ENCODE measurements at places on chromosomes 2 and 18.
A peak's percentile ranks its signal among the peaks of the same experiment; 100 is the strongest.

GRCh38 chr18:9714266-9715087 is 6.4 kb downstream of the RAB31 start:
- DNase-seq: no peak

- no peak for DNase-seq
These were observed 19.6 kb upstream of the GREB1 start for GRCh38 chr2:11514081-11514730.

DNA sequence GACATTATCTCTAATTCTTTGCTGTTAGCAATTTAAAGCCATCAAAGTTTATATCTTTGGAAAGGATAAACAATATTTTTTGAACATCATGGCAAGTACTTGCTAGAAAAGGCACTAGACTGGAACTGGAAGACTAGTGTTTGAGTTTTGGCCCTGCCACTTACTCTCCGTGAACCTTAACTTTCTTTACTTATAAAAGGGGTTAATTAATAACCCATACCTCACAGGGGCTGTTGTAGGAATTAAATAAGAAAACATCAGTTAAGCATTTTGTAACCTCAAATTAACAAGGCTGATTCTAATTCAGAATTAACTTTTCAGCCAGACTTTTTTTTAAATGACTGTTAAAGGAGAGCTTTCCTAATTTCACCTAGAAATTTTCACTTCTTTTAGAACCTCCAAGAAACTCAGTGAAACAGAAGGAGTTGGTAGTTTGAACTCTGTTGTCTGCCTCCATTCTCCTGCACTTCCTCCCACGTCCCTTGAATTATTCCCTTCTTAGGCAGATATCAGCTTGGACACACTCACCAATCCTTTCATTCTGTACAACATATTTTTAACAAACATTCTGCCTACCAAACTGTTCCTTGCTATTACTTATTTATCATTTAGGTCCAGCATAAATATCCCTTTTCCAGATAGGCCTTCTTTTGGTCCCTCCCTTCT is 79.5 kb downstream of the COX7A2L start:
- DNase-seq: no peak

DNA sequence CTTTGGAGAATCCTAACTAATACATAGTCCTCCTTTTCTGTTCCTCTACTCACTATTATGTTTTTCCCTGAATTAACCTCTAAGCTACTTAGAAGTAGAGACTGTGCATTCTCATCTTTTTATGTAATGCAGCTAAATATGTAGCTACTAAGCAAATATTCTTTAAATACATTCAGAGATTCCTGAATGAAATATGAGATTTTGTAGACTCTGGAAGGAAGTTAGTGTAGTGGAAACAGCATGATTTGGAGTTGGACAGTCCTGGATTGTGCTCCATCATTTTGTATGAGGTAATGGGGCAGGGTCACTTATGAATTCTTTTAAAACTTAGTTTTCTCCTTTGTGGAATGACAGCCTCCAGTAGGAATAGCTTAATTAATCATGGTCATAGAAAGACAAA is 24.7 kb upstream of the NT5C1B start:
- DNase-seq: no peak

DNA sequence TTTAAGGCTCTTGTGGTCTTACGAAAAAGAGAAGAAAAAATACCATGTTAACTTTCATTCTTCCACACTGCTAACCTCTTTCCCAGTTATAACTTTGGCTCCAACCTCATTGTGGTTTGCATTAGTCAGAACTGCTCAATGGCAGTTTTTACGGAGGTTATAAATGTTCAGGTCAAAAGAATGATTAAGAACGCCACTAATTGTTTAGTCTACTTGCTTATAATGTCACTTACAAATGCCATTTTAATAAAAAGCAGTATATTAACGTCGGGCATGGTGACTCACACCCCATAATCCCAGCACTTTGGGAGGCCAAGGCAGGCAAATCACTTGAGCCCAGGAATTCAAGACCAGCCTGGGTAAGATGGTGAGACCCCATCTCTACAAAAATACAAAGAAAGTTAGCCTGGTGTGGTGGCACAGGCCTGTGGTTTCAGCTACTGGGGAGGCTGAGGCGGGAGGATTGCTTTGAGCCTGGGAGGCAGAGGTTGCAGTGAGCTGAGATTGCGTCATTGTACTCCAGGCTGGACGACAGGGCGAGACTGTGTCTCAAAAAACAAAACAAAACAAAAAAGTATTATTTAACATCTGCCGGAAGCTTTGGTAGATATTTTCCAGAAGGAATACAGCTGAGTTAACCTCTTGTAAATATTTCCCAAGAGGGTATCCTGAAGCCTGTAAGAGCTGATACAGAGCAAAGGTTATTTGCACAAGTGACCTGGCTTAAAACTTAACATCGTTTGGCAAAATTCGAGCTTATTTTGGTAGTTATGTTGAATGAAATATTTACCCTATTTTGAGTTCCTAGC is 5.1 kb downstream of the AGPS start:
- no peak for DNase-seq

DNA sequence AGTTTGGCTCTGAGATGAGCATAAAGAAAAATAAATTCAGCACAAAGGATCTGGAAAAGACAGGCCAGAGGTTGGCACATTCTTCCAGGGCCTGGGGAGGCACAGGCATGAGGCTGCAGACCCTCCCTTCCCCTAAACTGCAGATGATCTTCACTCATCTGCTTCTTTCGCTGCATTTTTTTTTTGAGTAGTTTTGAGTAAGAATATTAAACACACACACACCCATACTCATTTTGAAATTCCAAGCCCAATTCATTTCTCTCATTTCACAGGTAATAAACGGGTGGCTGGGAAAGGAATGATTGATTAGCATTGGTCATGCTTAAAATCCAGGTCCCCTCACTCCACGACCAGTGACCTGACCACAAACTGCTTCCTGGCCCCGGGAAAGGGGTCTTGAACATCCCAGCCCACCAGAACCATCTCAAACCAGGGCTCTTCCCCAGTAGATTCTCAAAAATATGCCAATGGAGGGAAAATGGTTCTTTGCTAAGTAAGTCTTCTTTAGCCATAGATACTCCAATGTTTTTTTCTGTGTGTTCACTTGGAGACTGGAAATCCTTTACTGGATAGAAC is 219.6 kb downstream of the ANAPC1 start:
- DNase-seq: no peak

GRCh38 chr2:9276901-9277451 is 70.4 kb downstream of the ASAP2 start:
- DNase-seq: no peak

DNA sequence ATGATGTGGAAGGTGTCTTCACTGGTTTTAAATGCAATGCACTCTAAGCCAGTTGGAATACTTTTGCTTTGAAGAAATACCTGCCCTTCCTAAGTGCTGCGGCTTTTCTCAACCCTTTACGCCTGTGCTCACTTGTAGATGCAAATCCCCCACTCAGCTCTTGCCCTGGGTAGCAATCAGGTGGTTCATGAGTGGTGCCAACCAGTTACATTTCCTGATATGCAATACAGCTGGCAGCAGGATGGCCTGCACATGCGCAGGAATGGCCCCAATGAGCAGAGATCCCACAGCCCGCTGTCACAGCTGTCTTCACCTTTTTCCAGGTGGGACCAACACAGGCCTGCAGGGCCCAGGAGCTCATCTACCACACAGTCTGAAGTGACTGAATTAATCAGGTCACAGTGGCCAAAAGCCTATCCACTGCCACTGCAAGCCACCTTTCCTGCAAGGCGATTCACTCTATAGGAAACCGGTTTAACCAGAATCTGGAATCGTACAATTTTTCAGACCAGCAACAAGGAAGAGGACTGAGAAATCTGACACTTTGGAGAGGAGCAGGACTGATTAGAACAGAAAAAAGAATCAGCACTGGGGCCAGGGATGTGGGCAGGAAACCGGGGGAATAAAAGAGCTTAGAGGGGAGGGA is 247.8 kb downstream of the MYT1L start:
- DNase-seq: no peak

DNA sequence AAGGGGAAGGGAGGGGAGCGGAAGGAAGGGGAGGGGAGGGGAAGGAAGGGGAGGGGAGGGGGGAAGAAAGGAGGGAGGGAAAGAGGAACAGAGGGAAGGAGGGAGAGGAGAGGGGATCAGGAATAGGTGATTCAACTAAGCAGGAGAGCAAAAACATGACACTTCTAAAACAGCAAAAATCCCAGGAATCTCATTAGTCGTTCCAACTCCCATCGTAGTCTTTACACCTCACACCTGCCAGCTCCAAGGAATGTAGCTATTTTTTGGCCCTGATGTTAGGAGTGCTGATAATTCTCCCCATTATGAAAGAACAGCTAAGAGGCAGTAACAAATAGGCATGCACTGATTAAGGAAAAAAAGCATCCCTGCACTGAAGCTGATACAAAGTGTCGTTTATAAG is 709.9 kb upstream of the PKDCC start:
- no peak for DNase-seq

DNA sequence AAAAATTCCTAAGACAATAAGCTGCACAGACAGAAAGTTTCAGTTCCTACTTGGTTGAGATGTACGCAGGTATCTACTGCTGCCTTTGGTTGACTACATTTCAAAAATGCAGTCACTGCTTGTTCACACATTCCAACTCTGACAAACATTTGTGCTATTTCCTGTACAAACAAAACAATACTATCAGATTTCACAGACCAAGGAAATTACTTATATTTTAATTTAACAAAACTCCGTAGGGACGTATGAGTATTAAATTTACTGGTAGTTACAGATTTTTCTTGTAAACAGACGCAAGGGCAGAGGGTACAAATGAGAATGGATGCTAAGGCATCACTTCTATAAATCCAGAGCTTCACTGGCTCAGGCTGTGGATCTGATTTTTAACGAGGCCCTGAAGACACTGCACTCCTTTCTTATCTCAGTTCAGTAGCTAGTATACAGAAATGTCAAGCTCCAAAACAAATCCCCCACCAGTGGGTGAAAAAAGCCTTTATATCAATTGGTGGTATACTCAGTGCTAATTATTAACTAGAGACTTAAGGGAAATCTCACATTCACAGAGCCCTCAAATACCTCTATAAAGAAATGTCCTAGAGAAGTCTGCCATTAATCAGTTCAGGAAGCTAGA is 31.7 kb upstream of the TTC32 start:
- no peak for DNase-seq

DNA sequence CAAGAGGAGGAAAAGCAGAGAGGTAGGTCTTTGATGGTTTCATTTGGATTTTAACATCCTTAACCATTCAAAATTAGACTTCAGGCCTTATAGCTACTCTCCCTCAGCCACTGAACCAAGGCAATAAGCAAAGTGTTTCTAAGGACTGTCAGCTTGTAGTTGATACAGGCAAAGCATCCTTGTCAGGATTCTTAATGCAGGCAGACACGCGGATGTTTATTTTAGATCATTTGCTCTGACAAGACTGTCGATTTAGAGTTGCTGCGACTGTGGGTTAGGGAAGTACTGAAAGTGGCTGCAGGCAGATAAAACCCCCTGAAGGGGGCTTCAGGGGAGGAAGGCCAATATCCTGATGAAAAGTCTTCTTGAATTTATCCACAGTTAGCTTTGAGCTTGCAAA is 46.6 kb downstream of the CDH20 start:
- DNase-seq: no peak

DNA sequence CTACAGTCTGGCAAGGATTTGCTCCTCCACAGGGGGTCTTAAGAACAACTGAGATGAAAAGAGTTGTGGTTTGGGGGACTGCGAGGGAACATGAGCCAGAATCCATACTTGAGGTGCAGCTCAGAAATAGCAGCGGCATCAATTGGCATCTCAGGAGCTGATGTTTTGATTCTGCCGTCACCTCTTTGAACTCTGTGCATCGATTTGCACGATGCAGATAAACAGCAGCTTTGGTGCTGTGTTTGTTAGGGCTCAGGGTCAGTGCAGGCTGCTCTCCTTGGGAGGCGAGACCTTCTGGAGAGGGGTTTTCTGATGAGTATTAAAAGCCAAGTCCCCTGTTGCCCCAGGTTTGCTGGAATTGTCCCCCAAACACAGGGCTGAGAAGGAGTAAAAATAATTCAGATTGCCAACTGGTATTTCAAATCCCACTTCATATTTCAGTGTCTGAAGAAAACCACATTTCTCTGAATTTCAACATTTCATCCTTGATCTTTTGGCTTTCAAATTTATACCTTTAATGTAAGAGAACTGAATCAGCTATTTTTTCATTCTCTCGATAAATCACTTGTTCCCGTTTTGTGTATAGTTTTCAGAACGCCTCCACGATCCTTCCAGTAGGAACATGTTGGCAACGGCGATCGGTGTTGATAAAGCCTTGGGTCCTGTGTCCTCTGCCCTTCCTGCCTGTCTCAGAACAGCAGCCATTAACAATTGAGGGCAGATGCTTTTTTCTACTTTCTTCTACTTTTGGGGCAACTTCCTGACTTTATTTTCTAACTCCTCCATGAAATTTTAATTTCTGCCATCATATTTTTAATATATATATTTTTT is 65.0 kb downstream of the RAB31 start:
- DNase-seq: no peak

GRCh38 chr2:97997784-97998392 is 2.1 kb upstream of the TMEM131 start:
- no peak for DNase-seq

- DNase-seq: no peak
These were observed 595.5 kb upstream of the ID2 start for GRCh38 chr2:8086357-8086756.

- no peak for DNase-seq
These were observed 174.2 kb downstream of the MIB1 start for GRCh38 chr18:21914739-21915319.

GRCh38 chr18:56330366-56331110 is 307.9 kb downstream of the TXNL1 start:
- no peak for DNase-seq

DNA sequence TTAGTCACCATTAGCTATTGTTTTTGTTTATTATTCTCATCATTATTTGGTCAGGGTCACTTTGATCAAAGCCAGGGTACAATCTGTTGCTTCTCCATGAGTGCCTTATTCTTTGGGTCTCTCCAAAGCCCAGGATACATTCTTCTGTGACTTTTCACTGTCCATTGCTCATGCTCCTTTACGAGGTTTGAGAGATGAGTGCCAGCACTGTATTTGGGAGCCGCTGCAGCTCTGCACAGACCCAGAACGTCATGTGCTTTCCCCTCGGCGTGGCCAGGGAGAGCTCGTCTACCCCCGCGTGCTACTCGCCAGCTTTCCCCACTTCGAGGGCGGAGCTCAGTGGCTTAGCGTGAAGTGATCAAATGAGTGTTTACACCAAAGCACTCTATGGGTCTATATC is 123.7 kb downstream of the COL6A3 start:
- no peak for DNase-seq

GRCh38 chr2:55239656-55240222 is 7.3 kb downstream of the RPS27A start:
- no peak for DNase-seq

GRCh38 chr2:6913415-6914157 is 3.6 kb upstream of the RNF144A start:
- no peak for DNase-seq

GRCh38 chr2:171592036-171592555 is 69.8 kb downstream of the CYBRD1 start:
- no peak for DNase-seq

GRCh38 chr2:168751104-168751740 is 51.2 kb upstream of the NOSTRIN start:
- peak; percentile 9 for DNase-seq

Measured in T-helper 9 cell (primary cell).